ENCODE measurements at places on chromosomes 3 and 15.
A peak's percentile ranks its signal among the peaks of the same experiment; 100 is the strongest.

DNA sequence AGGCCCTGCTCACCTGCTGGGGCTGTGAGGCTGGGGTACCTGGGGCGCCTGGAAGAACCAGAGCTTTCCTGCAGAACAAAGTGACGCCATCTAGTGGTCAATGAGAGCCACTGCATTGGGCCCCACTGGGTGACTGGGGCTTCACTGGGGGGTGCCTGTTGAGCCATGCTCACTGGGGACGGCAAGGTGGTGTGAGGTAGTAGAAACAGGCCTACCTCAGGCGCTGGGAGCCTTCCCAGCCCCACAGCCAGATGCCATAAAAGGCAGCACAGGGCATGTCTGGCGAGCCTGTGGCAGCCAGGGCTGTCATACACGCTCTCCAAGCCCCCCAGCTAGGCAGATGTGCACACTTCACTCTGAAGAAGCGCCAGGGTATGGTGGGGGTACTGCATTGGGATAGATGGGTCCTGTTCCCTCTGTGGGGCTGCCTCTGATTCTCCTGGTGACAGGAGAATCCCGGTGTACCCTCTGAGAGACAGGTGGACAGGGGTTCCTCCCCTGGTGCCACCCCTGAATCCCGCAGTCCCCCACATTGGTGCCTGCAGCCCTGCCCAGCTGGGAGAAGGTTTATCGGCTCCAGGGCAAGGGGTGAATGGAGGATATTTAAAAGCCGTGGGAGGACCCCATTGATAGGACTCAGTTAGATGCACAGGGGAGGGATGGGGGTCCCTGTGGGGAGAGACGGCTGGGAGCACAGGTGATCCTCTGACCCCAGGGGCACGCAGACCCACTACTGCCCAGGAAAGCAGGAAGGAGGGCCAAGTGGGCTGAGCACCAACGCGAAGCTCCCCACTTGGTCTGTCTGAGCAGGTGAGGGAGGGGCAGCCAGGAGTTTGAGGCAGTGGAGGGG, 178.8 kb downstream of the NSMCE3 start:
- ATAC-seq: peak; percentile 8

DNA sequence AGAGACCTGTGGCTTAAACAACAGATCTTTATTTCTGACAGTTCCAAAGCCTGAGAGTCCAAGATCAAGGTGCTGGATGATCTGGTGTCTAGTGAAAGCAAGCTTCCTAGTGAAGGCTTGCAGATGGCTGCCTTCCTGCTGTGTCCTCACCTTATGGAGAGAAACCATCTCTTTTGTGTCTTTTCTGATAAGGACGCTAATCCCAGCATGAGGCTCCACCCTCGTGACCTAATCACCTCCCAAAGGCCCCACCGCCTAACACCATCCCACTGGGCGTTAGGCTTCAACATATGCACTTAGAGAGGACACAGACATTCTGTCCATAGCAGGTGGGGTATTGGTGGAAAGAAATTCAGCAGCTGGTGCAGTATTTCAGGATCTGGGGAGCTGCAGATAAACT, 19.8 kb upstream of the LYSMD4 start:
- ATAC-seq: no peak

DNA sequence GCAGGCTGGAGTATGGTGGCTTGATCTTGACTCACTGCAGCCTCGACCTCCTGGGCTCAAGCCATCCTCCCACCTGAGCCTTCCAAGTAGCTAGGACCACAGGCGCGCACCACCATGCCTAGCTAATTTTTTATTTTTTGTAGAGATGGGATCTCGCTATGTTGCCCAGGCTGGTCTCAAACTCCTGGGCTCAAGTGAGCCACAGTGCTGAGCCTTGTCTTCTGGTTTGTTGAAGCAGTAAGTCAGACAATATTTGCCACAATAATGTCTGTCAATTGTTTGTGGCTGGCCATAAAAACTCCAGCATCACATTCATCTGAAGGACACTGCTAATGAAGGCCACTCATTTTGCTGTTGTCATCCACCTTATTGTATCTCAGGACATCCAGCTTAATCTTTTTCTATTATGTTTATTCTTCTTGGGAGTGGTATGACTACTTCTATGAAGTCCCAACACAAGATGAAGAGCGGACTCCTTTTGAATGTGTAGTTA, 185.9 kb downstream of the FNDC3B start:
- ATAC-seq: no peak

- no peak for ATAC-seq
Observed at GRCh38 chr3:80535286-80535685, 767.5 kb upstream of the ROBO1 start.

DNA sequence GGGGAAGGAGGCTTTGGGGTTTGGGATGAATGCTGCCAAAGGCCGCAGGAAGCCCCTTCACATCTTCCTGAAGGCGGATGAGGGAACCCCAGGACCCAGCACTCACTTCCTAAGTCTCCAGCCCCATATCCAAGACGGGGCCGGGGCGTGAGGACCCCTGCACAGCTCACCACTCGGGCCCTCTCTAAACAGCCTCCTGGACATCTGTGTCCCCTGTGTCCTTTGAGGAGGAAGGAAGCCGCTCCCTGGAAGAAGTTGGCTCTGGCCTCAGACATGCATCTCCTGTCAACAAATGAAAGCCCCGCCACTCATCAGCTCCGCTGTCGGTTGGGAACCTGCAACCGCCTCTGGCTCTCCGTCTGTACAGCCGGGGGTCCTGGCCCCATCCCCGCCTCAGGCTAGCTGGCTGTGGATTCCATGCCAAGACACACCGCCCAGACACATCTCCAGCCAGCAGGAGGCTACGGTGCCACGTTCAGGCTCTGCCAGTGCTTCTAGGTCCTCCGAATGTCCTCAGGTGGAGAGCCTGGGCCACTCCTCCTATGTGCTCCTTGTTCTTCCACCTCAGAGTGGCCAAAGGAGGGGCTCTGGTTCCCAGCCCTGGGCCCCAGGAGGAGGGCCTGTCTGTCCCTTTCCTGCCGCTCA, 140.0 kb upstream of the MEF2A start:
- ATAC-seq: no peak

- no peak for ATAC-seq
Observed at GRCh38 chr3:16838561-16838960, 46.2 kb upstream of the PLCL2 start.

DNA sequence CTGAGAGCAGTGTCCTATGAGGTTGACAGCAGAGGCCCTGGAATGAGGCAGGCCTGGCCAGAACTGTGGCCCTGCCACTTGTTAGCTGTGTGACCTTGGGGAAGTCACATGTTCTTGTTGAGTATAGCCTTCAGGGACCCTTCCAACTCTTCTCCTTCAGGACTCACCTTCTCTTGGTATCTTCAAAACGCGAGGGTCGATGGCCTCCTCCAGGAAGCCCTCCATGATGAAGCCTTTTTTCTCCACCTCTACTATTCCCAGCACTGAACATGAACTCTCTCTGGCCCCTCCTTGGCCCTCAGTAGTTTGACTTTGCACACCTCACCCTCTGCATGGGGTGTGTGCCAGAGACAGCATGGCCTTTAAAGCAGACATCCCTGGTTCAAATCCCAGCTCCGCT, 195.1 kb upstream of the LINGO1 start:
- ATAC-seq: no peak

GRCh38 chr15:52309154-52309548, 13.5 kb upstream of the MYO5C start:
- no peak for ATAC-seq

DNA sequence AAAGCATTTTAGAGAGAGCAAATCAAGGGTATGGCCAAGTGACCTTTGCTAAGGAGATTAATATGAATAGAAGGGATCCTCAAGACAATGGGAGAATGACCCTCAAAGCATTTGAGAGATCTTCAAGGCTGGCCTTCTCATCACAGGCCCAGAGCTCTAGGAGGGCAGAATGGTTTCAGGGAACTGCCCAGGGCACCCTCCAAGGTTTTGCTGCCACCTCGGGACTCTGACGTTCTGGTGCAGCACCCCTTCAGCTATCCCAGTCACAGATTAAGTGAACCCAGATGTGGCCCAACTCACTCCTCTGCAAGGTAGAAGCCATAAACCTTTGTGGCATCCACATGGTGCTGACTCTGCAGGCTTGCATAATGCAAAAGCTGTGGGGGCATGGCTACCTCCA, 209.3 kb downstream of the TLE3 start:
- no peak for ATAC-seq

GRCh38 chr3:157175691-157176507, 16.0 kb upstream of the CCNL1 start:
- no peak for ATAC-seq

DNA sequence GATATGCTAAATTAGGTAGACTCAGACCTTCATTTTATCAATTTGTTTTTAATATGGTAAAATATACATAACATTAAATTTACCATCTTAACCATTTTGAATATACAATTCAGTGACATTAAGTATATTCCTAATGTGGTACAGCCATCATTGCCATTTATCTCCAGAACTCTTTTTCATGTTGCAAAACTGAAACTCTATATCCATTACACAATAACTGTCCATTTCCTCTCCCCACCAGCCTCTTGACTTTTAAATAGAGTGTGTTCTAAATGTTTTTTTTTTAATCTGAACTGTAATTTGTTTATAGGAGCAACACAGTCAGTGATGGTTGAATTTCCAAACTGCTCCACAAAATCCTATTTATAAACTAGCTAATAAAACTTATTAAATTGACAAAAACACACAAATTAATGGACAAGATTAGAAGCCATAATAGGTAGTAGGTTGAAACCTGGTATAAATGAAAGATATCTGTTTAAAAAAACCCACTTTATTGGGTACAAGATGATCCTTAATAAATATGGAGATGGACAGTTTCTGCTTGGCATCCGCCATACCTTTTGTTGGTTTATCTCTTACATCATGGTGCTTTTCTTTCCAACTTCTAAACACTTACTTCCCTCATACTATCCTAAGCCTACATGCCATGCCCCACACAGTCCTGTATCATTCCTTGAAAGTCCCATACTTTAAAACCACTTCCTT, 142.4 kb downstream of the ZPLD1 start:
- ATAC-seq: no peak

Data from activated CD4-positive, CD25-positive, alpha-beta regulatory T cell treated with anti-CD3 and anti-CD28 coated beads, Interleukin-2, amount 50 U/mL, for 24 hours (primary cell).